Activated CD8-positive, alpha-beta memory T cell treated with anti-CD3 and anti-CD28 coated beads for 1 hour (primary cell): ENCODE measurements at places on chromosomes 12 and 14.

DNA sequence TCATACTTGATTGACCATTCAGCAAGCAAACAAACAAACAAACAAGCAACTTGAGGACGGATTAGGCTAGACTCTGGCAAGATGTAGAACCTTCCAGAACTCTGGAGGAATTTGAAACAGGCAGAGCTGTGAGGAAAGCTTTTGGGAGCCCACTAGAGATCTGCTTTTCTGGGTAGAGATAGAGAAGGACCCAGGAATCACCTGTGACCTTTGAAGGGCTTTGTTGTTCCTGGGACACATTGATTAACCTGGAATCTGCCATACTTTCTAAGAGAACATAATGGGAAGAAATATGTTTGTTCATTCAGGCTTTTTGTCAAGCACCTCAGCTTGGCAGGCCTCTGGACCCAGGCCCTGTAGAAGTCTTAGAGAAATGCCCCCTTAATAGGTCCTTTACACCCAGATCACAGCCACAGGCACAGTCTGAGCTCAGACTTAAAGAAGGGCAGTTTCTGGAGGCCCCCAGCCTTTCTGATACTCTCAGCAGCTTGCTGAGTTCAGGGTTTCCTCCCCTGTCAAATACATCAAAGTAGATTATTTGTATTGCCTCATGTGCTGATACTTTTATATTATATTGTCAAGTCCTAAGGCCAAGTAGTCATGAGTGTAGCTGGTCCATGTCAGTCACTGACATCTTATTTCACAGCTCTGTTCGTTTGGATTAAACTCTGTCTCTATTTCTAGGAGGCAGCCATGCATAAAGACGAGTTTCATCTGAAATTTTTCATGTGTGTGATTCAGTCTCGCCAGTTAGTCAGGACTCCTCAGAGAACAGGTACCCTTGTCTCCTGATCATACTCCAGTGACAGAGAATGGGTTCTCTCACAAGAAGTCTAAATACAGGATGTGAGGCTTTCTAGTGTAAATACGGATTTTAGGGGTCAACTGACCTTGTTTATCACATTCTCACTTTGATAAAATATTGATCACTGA, 1.1 kb upstream of the SENP1 start:
- DNase-seq: no peak

DNA sequence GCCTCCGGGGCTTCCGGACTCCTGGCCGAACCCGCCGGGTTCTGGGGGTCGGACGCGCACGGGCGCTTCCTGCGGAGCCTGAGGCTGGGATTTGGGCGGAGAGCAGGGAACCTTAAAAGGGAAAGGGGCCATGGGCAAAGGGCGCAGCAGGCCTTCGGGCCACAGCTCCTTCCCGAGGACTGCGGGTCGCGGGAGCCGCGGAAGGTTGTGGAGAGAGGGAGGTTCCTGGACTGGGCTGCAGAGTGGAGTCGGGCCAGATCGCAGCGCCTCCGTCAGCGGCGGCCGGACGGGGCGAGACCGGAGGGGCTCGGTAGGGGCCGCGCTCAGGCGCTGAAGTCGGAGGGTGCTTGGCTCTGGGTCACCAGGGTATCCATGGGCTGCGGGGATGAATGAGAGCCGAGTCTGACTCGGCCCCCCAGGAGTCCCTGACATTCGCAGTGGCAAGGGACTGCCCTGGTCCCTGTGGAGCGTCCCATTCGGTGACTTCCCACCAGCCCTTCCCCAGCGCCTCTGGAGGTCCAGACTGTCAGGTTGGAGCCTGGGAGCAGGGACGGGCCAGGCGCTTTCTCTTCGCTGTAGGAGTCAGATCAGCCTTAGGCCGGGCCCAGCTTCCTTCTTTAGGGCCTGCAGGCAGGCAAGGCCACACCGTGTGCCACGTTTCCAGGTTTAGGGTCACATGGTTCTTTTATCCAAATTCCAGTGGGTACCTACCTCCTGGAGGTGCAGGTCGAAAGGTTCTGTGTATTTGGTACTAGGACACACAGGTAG, 938 bp upstream of the SLC25A29 start:
- DNase-seq: no peak

DNA sequence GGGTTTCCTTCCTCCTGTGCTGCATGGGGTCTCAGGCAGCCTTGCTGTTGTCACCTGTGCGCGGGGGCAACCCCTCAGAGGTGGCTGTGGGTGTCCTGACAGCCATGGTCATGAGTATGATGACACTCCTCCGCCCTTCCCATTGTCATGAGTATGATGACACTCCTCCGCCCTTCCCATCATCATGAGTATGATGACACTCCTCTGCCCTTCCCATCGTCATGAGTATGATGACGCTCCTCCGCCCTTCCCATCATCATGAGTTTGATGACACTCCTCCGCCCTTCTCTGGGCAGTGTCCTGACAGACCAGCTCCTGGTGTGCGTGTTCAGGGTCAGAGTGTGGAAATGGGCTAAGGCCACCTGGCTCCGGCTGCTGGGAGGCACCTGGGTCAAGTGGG, 40.0 kb downstream of the FBRSL1 start:
- DNase-seq: no peak

DNA sequence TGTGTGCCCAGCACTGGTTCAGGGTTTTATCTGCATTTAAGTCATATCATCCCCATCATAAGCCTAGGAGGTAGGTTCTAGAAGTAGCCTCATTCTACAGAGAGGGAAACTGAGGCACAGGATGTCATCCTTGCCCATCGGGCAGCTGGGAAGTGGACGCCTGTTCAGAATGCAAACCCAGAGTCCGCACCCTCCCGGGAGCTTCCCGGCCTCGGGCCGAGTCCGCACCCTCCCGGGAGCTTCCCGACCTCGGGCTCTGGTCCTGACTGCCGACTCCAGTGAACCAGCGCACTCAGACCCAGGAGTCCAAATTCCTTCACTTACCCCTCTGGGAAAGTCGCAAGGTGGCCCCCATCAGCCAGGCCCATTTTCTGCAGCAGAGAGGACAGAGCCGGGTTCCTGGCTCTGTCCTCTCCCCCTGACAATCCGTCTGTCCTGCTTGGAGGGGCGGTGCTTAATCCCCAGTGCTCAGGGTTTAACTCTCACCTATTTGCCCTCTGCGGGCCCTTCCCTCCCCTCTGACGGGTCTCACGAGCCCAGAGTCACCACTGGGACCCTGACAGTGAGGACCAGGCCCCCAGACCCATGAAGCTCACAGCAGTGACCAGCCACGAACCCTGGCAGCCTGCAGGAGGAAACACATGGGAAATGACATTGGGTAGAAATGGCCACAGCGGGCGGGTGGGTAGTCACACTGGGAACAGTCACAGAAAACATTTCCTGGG, 141.9 kb downstream of the PIWIL1 start:
- no peak for DNase-seq

DNA sequence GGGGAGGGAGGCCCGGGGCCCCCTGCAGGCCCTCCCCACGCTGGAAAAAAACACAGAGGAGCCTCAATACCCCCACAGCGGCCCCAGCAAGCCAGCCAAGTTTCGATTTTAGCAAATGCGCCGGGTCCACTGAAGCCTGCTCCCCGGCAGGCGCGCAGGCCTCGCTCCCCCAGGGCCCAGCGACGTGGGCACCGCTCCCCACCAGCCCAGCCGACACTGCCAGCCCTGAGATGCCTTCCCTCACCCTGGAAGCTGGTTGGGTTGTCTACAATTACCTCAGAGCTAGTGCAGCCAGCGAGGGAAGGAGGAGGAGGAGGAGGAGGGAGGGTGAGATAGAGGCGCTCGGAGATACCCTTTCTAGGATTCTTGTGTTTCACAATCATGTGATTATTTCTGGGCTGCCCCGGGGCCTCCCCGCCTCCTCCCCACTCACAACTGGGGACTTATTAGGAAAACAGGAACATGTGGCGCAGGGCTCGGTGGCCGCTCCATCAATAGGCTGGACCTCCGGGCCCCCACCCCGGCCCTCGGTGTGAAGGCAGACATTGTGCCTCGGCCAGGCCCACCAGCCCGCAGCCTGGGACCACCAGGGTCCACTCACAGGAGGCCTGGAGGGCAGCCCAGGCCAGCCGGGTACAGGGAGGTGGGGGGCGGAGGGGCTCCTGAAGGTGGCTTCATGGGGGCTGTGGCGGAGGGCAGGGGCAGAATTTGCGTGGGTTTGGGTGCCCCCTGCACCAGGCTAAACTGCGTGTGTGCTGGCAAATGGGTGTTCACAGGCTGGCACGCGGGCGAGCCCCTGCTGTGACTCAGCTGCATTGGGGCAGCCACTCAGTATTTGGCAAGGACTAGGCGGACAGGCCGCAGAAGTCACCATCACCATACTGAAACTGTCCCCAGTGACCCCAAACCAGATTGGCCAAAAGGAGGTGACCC, 109.9 kb downstream of the NCOR2 start:
- no peak for DNase-seq

DNA sequence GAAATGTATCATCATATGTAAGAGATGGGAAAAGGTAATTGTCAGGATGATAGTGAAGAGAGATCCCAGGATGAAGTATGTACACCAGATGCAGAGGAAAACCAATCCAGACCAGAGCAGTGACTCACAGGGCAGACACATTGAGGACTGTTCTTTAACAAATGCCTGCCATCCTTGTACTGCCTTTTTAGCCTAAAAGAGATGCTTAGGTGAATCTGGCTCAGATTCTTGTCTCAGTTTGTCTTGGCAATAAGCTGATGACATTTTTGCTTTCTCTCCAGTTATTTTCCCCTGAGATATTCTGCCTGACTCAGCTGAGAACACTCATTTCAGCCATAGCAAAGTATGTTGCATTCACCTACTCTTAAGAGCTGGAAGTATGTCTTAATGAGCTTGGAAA, 405.3 kb upstream of the USP15 start:
- no peak for DNase-seq

DNA sequence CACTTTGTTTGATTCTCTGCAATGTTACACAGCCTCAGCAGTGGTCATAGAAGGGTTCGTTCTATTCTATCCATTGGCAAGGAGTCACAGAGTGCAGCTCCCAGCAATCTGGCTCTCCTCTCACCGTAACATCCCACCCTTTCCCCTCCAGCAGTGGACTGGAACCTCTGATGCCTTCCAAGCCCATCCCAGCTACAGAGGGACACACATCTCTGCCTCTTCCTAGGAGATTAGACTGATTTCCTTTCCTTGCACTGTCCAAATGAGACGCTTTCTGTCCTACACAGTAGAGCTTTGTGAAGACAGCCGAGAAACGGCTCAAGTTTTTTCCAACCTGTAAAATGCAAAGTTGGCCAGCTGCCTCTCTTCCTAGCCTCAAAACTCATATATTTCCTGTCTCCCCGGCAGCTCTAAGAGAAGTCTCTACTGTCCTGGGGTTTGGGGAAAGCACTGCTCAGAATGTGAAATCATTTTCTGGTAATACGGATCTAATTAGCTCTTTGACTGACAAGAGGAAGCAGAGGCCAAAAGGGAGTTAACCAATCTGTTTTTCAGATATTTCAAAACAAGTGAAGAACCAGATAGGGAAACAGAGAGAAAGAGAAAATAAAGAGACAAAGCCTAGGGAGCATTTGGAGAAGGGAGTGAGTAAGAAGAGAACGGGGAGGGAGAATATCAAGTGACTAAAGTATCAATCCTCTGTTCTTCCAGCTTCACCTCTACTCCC, 516 bp downstream of the NINJ2 start:
- DNase-seq: no peak

GRCh38 chr12:4120316-4120917, 153.1 kb upstream of the CCND2 start:
- no peak for DNase-seq

DNA sequence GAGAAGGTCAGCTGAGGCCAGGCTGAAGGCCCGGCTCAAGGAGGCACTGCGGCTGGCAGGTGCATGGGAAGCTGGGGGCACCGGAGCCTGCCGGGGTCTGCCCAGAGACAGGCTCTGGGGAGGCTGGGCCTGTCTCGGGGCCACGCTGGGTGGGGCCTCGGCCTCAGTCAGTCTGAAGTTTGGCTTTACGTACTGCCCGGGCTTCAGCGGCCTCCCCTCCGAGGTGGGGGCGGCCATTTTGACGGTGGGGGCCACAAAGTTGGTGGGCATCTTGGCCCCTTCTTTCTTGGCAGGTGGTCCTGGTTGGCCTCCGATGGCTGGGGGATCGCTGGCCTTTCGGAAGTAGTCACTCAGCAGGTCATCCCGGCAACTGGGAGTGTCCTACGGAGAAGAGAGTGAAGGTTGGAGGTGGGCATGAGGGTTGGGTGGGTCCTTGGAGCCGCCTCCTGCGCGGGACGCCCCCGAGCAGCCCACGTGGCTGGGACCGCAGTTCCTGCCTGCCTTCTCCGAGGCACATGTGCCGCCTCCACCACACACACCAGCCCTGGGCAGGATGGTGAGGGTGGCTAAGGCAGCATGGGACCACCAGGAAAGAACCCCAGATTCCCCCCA, 28.9 kb upstream of the GPR68 start:
- DNase-seq: no peak

DNA sequence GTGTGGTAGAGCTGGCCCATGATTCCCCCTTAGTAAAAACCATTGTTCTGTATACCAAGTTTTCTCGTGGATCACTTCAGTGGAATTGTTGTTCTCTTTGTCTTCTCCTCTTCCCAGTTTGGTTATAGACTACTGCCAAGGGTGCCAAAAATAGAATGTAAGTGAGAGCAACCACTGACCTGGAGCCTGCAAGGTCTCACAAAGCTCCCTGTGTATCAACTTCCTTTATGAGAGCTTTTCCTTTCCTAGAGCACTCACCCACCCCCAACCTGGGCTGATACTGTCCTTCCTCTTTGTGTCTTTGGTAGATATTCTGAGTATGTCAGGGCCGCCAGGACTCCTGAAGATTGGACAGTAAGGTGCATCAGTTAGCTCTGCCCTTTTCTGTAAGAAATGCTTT, 101.0 kb downstream of the SCN8A start:
- no peak for DNase-seq

DNA sequence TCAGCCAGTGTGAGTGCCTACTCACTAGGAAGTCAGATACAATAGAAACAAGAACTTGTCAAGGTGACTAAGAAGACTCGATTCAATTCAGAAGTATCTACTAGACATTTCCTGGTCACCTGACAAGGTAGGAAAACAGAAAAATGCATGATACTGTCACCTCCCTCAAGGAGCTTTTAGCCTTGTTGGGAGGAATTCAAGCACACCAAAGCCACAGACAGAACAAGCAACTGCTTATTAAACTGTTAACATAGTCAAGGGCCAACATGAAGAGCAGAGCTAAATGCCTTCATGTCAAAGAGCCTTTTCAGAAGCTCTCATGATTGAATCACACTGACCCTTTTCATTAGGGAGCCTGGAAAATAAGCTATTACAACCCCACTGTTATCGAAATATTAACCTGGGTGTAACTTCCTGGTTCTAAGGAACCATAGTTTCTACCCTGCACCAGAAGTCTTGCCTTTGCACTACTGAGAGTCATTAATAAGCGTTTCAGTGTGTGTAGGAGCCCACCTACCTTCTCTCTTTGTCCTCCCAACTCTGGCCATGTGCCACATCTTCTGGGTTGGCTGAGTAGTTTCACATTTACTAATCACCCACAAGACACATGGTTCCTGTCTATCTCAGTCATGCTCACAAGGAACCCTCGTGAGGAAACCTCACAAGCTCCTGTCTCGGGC, 31.0 kb upstream of the LGALS3 start:
- no peak for DNase-seq
